ENCODE measurements at places on chromosomes 3 and 15.

GRCh38 chr3:127964053-127964452 is 49.0 kb downstream of the KBTBD12 start:
- no peak for DNase-seq

DNA sequence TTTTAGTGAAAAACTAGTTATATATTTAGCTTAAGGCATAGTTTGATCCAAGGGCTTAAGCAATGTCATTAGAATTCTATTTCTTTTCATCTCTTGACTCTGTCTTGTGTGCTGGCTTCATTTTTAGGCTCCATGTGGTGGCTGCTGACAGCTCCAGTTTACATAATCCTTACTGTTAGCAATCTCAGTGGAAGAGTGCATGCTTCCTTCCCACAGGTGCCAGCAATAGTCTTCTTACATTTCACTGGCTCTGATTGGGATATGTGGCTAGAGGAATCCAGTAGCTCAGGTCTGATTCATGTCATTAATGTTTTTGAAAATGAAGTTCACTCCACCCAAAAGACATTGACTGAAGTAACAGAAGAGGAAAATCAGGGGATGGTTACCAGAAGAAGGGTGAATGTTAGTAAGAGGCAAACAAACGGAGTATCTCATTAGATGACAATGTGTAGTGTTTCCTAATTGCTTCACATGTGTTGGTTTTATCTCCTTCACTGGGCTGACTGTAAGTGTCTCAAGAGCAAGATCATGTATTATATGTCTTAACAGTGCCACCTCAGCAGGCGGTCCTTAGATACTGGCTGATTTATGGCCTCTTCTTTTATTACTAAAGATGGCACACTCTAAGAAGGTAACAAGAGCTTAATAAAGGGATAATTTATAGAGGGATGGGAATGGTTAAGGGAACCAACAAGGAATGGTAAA is 25.6 kb upstream of the TCF12 start:
- DNase-seq, result no peak

- DNase-seq, result peak; percentile 47
Observed at GRCh38 chr3:152127058-152127457, 141.7 kb upstream of the MBNL1 start.

- DNase-seq, result no peak
Observed at GRCh38 chr15:101426761-101427333, 62.7 kb downstream of the PCSK6 start.

DNA sequence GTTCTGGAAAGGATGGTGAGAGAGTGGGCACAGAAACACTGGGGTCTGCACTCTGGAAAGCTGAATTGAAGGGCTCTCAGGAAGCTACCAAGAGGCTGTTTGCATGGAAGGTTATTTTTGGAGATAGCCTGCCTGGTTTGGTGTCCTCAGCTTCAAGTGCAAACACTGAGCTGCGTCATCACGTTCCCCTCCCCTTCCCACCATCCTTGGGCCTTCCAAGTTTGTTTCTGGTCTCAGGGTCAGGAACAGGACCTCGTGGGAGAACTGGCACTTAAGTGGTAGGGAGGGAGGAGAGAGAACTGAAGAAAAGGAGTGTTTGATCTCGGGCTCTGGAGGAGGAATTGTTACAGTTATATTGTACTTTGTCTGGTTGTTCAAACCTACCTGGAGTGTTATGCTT is 10.6 kb downstream of the ST6GAL1 start:
- no peak for DNase-seq

Data from activated CD8-positive, alpha-beta T cell treated with anti-CD3 and anti-CD28 coated beads for 36 hours (primary cell).